Fibroblast of pulmonary artery (primary cell): ENCODE measurements at places on chromosomes 5 and 9.

DNA sequence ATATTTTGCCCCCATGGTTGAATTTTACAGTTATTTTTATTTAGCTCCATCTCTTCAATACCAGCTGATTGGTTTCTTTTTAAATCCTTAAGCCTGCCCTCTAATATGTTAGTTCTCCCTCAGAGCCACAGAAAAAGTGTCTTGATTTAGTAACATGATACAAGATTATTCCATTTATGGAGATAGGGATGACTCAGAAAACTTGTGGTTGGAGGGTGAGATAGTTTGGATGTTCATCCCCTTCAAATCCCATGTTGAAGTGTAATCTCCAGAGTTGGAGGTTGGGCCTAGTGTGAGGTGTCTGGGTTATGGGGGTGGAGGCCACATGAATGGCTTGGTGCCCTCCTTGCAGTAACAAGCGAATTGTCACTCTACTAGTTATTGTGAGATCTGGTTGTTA is 115.7 kb downstream of the FBXO38 start:
- no peak for DNase-seq

- no peak for DNase-seq
Observed at GRCh38 chr9:98418578-98419259, 163.3 kb upstream of the TBC1D2 start.

- DNase-seq = no peak
Observed at GRCh38 chr9:38224941-38225340, 155.9 kb upstream of the SHB start.

DNA sequence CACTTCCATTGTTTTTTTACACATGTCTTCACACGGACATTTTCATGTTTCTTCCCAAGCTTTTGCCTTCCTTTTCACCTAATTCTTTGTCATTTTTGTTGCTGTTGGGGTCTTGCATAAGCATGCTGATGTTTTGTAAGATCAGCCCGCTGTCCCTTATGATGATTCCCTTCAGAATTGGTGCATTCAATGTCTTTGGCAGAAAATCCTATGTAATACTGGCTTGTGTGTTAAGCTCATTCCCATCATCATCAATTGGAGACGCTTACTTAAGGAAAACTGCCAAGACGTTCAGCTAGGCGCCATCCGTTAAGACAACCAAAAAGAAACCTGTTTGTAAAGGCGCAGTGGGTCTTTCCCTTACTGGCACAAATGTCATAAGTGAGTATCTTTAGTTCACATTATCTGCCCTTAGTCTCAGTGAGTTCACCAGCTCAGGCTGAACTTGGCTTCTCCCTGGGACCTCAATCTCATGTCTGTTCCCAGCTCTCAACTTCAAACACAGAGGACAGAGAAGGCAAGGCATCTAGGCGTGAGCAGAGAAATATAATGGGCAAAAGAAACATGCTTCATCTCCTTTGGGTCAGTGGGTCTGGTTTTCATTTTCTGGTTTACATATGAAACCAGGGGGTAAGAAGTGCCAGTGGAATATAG is 97.9 kb downstream of the EFNA5 start:
- peak; percentile 33 for DNase-seq

DNA sequence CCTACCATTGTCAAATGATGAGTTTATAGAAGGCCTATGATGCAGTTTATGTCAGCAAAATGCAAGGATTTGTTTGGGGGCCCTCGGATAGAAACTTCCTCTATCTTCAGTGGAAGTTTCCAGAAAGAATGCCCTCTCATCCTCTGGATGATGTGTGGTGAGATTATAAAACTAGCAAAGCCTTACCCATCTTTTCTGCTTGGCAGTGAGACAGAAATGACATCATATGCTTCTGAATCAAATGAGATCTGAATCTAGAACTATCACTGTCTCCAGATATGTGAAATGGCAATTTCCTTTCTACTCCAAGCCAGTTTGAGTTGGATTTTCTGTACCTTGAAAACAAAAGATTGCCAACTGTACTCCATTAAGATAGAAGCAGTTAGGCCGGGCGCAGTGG is 60.4 kb upstream of the CKMT2 start:
- DNase-seq = no peak

- DNase-seq = no peak
Observed at GRCh38 chr9:106575823-106576222, 287.1 kb upstream of the ZNF462 start.

DNA sequence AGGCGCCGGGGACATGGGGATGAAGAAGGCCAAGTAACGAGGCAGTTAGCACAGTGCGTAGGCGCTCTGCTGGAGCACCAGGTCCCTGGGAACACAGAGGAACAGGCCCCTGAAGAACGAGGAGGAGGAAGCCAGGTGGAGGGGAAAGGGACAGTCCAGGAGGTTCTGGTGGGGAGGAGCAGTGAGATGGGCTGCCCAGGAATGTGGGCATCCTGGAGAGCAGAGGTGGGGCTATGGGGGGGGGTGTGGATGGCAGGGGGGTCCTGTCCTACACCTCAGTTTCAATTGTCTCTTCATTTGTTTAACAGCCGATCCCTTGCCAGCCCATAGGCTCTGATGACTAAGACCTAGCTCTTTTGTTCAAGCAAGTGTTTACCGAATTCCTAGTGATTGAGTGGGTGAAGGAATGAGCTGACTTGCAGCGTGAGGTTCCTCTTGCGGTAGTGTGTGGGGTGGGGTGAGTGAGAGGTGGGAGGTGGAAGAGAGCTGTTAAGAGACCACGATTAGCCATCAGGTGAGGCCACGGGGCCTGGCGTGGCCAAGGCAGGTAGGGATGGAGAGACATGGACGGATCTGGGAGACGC is 8.4 kb upstream of the PHYHD1 start:
- peak; percentile 83 for DNase-seq

DNA sequence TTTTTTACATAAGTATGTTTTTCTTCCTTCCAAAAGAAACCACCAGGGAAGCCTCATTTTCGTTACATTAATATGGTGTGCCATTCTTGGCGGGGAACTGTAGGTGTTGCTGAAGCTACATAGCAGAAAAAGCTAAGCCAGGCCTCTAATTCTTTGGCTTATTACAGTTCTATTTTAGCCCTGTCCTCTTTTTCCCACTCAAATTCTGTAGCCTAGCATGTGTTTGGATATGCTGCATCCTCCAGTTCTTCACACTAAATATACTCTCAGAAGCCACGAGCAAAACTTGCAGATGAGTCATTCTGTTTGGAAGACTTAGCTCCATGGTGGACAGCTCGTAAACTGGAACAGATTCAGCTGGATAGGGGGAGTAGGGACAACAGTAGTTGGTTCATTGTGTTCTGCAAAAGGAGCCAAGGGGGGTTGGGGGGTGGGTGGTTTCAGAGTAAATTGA is 369.4 kb downstream of the TMEM161B start:
- no peak for DNase-seq

DNA sequence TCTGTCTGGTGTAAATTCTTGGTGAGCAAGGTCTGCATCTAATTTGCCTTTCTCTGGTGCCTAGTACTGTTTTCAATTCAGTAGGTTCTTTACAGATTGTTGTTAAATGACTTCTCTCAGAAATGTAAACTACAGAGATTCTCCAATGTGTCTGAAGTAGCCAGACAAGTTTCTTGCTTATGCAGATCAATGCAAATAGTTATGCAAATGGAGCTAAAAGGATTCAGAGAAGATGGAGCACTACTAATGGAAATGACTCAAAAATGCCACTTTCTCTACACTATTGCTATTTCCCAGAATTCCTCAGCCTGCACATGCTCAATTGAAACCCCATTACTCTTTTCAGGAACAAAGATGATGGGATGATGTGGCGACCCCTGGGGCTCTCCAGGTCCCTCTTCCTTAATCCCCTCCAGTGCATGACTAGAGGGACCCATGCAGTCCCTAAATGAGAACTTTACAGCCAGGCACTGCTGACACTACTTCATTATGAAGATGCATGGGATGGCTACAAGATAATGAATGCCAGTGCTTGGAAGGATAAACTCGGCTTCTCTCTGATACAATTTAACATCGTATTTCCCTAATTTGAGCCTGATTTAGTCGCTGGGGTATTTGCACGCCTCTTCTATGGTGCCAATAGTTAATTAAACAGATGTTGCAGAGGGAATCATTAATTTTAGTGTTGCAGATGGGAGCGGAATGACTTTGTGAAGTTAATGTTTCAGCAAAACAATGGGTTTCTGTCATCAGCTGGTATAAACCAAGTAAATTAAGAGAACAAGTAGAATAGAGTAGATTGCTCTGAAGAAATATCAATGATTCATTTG is 753.2 kb downstream of the TLR4 start:
- no peak for DNase-seq
